ENCODE measurements at places on chromosomes 12 and 14.

- no peak for DNase-seq
Observed at GRCh38 chr12:125684968-125685790, 619.9 kb downstream of the AACS start.

DNA sequence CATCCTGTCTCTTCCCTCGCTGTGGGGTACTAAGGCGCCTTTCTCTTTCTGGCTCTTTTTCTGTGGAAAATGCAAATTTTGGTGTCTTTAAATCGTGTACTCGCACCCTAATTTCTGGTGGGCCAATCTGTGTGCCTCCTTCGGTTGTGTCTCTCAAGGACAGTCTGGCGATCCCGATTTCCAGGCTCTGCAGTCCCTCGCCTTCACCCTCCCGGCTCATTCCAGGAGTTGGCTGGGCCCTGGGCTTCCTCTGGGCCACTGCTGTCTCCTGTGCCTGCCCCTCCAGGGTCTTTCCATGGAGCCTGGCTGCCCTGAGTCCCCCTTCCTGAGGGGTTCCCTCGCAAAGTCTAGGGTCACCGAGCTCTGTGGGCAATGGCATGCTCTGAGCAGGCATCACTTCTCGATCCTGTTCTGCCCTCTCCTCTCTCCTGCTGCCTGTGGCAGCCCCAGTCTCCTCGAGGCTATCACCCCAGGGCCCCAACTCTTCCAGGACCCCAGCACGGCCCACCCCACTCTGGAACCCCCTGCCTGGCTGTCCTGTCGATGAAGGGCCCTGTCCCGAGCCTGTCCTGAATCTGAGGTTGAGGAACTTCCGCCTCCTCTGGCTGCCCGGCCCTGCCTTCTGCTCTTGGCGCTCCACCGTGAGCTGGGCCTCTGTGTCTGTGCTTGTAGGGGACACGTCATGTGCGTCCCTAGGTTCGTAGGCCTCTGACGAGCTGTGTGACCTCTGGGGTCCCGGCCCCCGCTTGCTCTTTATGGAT lies 24.1 kb downstream of the AHNAK2 start:
- no peak for DNase-seq

DNA sequence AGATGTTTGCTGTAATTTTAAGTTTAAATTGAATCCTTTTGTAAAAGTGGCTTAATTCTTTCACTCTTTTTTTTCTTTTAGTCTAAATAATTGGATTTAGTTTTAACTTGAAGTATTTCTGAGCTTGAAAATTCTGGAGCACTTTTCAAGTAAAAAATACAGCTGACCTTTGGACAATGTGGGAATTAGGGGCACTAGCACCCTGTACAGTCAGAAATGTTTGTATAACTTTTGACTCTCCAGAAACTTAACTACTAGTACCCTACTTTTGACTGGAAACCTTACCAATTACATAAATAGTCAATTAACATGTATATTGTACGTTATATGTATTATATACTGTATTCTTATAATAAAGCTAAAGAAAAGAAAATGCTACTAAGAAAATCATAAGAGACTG lies 7.8 kb downstream of the KTN1 start:
- no peak for DNase-seq

DNA sequence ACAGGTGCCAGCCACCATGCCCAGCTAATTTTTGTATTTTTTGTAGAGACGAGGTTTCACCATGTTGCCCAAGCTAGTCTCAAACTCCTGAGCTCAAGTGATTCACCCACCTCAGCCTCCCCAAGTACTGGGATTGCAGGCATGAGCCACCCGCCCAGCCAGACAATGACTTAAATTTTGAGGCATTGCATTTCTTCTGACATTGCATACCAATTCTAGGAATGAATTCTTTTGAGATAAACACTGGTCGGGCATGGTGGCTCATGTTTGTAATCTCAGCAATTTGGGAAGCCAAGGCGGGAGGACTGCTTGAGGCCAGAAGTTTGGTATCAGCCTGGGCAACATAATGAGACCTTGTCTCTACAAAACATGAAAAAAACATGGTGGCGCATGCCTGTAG lies 2.5 kb upstream of the CELA1 start:
- no peak for DNase-seq

DNA sequence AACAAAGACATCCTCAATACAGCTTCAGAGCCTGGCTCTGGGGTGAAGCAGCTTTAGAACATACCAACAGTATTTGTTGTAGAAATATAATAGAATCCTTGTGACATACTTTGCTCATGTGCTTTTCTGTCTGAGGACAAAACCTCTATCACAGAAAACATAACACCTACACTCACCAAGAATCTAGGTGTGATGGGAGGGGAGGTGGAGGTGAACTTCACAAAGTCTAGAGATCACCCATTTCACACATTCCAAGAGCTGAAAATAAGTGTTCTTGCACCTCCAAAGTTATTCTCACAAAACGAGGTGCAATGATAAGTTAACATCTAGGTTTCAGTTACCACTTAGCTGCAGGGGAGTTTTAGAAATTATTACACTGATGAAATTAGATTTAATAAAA lies 32.7 kb upstream of the BTG1 start:
- no peak for DNase-seq

DNA sequence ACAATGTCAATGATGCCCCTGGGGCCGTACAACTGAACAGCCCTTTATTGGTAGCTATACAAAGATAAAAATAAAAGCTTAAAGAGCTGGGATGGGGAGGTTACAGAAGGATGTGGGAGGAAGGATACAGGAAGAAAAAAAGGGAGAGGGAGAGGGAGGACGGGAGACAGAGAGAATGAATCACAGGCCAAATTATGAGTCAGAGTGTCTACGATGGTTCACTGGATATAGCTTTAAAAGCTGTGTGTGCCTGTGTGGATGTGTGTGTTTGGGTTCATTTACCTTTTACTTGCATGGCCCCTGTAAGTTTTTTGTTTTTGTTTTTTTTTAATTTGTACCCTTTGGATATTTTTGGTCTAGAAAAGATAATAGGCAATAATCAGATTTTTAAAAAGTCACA lies 111.9 kb downstream of the CCDC60 start:
- no peak for DNase-seq

GRCh38 chr14:67917006-67917405 lies 97.4 kb downstream of the RAD51B start:
- no peak for DNase-seq

GRCh38 chr14:89787525-89787924 lies 167.0 kb downstream of the EFCAB11 start:
- no peak for DNase-seq
